Activated CD4-positive, alpha-beta memory T cell treated with anti-CD3 and anti-CD28 coated beads for 36 hours (primary cell): ENCODE measurements at places on chromosomes 5 and 9. TPM values are rescaled to one million over a fixed set of nuclear protein-coding genes. Genes with fewer than 3 reads are reported as not detected.

DNA sequence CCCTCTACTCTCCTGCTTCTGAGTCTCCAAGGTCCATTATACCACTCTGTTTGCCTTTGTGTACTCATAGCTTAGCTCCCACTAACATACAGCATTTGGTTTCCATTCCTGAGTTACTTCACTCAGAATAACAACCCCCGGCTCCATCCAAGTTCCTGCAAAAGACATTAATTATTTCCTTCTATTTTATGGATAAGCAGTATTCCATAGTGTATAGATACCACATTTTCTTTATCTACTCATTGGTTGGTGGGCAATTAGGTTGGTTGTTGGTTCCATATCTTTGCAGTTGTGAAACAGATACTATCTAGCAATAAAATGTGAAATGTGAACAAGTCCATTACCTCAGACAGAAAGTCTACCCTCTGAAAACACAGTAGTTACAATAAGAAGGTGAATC is 110.3 kb downstream of the DOCK8 start:
- DNase-seq: no peak

DNA sequence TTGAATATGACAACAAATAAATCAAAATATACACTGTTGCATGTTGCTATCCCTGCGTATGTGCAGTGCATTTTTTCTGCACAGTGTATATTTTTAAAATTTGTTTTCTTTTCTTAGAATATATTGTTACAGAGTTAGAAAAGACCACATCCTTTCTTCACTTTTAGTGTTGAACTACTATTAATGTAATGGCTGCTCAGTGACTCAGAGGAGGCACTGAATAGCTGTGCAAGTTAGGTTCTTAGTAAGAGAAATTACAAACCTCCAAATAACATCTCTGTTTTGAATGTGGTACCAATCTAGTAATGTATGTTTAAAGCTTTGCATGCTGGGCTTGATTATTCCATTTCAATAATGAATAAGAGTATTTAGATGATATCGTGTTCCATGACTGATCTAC is 208.9 kb upstream of the PRR16 start:
- DNase-seq: no peak

GRCh38 chr9:93041108-93041802 is 17.2 kb upstream of the SUSD3 start:
- peak; percentile 65 for DNase-seq

DNA sequence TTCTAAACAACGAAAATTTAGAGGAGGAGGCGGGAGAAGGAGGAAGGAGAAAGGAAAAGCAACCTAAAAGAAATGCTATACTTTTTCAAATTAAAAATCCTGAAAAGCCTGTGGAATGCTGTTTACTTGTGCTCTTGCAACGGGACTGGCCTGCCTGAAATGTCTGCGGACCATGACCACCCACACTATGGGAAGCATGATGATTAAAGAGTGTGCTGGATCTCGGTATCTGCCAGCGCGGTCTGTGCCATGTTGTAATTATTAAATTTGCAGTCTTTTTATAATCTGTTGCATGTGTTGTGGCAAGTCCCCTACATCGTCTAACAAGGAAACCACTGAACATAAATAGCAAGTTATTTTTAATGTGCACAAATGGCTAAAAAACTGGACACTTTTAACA is 111.4 kb downstream of the FANCC start:
- no peak for DNase-seq

GRCh38 chr9:34125681-34126206 is 754 bp downstream of the DCAF12 start:
- peak; percentile 26 for DNase-seq

DNA sequence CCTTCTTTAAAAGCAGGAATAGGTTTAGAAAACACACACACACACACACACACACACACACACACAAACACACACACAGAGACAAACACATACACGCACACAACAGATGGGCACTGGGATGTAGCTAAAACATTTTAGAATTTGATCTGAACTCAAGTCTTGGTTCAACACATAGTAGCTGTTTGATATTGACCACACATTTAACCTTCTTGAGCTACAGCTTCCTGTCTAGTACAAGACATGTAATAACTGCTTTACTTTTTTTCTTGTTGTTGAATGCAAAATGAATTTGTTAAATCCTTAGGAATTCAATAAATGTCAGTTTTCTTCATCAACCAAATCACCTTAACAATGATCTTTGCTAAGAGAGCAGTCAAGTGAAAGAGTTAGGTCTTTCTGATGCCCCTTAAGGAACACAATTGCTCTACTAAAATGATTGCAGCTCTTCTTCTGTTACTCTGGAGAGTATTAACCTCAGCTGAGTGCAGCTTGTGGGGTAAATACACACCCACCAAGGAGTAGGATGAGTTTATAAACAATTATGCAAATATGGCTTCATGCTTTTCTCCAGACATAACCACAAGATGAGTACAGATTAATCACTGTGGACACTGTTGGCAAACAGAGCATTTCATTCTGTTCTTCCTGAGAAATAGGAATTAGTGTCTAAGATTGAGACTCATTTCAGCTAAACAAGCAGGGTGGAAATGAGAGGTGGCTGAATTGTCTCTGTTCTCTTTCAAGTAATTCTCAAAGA is 302.9 kb upstream of the PAPPA start:
- no peak for DNase-seq

DNA sequence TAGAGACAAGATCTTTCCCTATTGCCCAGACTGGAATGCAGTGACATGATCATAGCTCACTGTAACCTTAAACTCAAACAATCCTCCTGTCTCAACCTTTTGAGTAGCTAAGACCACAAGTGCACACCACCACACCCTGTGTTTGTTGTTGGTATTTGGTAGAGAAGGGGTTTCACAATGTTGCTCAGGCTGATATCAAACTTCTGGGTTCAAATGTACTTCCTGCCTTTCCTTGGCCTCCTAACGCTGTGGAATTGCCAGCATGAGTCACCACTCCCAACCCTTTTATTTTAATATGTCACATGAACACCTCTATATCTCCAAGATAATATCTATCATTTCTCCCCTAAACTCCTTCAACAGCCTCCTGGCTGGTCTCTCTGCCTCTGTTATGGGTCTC is 719.0 kb downstream of the PTPRD start:
- no peak for DNase-seq

DNA sequence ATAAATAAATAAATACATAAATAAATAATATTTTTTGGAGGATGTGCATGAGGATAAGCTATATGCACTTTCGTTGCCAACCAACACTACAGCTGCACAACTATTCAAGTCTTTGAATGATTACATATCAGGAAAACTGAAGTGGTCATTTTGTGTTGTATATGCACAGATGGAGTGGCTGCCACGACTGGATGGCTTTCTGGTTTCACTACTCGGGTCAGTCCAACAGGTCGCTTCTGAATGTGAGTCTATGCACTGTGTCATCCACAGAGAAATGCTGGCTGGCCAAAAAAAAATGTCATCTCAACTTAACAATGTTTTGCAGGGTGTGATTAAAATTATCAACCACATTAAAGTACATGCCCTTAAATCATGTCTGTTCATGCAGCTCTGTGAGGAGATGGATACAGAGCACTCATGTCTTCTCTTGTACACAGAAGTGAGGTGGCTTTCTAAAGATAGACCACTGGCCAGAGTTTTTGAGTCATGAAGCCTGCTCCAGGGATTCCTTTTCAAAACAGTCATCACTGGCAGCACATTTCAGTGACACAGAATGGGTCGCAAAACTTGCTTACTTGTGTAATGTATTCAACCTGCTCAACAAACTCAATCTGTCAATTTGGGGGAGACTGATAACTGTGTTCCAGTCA is 589.8 kb upstream of the CYLC2 start:
- no peak for DNase-seq

Gene PHF24
- 0.12 TPM for total RNA-seq

Gene CDKN2B
- 0.10 TPM for total RNA-seq

Gene RNF208
- total RNA-seq: 3.4 TPM

Gene ZNF483
- 2.9 TPM for total RNA-seq

Gene AP3B1
- total RNA-seq: 36.5 TPM
